ENCODE measurements at places on chromosomes 11 and 22.

DNA sequence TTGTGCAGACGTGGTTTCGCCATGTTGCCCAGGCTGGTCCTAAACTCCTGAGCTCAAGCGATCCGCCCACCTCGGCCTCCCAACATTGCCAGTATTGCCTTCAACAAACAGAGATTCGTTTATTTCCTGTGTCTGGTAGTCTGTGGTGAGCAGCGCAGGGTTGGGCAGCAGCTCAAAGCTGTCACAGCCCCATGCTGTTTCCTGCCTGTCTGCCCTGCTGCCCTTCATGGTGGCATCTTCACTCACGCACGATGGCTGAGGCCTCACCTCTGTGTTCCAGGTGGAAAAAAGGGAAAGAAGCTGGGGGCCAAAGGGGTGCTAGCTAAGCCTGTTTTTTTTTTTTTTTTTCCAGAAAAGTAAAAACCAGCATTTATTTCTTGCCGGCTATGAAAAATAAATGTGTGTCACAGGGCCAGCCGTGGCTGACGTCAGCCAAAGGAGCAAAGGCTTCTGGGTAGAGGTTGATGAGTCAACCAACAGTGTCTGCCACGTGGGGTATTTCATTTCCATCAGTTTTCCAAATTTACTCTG lies 28.8 kb downstream of the TBC1D22A start:
- peak; percentile 80 for DNase-seq

DNA sequence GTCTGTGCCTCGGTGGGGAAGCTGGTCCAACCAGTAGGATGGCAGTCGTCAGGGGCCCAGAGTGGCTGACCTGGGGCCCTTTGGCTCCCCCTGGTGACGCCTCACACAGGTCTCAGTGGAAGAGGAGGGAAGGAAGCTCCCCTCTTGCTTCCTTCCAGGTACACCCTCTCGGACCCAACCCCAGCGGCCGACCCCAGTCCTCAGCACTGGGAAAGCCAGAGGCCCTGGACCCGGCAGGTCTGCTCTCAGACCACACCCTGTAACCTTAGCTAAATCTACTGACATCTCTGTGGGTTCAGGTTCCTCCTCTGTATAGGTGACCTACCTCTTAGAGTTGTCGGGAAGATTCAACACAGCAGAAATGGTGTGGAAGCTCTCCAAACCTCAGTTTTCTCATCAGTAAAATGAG lies 3.4 kb upstream of the SCUBE1 start:
- peak; percentile 47 for DNase-seq

DNA sequence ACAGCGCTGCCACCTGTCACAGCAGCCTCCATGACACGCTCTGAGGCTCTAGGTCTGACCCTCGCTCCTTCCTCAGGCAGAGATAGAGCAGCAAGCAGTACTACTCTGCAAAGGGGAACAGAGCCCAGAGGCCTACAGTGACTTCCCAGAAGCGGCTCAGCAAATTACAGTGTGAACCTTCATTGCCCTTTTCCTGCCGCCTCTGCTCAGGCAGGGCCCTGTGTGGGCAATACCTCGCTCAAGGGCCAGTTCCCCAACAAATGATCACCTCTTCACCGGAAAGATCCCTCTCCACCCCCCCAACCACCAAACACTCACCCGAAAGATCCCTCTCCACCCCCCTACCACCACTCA lies 12.3 kb downstream of the KIAA0930 start:
- no peak for DNase-seq

GRCh38 chr11:111540937-111541253 lies 375 bp downstream of the LAYN start:
- DNase-seq = no peak

DNA sequence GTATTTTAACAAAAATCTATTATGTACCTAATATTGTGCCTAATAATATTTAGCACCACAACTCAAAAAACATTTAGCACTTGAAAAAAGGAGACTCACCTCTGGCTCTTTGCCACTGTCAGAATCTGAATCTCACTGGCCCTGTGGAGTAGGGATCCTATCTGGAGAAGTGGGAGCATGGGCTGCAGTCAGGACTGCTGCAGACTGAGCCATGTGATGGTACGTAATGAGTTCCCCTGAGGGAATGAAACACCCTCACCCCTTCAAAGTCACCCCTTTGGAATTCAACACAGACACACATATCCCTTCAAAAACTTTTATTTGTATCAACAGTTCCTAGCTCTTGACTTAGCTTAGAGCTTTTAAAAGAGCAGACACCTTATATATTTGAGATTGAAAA lies 6.5 kb downstream of the PTPMT1 start:
- no peak for DNase-seq

GRCh38 chr11:70539360-70540095 lies 141.2 kb downstream of the CTTN start:
- no peak for DNase-seq

GRCh38 chr11:62423012-62423411 lies 4.2 kb downstream of the SCGB1A1 start:
- no peak for DNase-seq

GRCh38 chr11:9049959-9050358 lies 41.4 kb downstream of the SCUBE2 start:
- no peak for DNase-seq

GRCh38 chr22:35215993-35216392 lies 41.3 kb upstream of the HMGXB4 start:
- no peak for DNase-seq

DNA sequence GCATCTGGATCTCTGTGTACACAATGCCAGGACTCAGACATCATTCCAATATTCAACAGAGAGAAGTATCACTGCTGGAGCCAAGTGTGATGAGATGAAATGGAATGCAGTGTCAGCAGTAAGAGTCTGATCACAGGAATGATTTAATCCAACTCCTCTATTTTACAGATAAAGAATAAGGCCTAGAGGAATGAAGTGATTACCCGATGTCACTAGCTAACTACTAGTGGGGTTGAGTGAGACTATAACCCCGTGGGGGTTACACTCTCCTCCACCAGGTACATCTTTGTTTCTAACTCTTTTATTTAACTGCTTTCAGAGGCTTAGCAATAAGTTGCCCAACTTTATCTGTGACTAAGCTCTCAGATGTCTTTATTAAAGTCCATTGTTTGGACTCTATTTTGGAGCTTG lies 94.2 kb upstream of the FAT3 start:
- no peak for DNase-seq

DNA sequence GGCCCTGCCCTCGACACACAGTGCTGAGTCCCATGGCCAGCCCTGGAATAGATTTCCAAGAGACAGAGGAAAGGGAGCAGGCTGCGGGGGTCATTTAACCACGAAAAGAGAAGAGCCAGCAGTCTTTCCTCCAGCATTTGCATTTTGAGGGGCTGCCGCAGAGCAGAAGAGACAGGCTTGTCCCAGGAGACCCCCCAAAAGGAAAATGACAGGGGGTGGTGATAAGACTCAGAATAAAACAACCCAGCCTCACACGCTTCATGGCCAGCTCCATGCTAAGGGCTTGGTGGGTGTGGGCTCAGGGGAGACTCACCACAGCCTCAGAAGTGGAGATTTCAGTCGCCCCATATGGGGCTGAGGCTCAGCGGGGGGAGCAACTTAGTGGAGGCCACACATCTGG lies 16.9 kb downstream of the TRIOBP start:
- no peak for DNase-seq

DNA sequence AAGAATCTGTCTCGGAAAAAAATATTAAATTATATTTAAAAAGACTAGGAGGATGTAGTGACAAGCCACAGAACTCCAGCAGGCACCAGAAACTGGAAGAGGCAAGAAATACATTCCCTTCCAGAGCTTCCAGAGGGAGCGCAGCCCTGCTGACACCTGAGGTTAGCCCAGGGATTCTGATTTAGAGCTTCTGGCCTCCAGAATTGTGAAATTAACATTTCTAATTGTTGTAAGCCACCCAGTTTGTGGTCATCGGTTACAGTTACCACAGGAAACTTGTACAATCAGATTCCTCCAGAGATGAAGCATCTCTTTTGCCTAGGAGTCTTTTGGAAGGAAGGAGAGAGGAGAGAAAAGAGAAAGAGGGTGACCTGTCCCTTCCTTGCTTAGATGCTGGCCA lies 6.4 kb upstream of the UBASH3B start:
- DNase-seq = no peak

DNA sequence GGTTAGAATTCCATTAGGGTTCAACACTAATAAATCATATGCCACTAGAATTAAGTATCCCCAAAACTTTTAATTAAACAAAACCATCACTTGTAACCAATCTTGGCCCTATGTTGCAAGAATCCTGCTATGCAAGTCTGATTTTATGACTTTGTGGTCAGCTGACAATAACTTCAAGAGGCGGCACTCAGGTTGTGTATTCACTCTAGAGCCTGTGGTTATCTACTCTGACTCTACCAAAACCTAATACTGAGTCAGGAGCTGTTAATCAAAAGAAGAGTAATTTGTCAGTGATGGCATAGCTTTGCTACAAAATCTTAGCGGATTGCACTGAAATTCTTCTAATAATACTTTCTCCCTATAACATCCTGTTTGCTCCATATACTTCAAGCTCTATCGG lies 253.7 kb downstream of the AASDHPPT start:
- no peak for DNase-seq

DNA sequence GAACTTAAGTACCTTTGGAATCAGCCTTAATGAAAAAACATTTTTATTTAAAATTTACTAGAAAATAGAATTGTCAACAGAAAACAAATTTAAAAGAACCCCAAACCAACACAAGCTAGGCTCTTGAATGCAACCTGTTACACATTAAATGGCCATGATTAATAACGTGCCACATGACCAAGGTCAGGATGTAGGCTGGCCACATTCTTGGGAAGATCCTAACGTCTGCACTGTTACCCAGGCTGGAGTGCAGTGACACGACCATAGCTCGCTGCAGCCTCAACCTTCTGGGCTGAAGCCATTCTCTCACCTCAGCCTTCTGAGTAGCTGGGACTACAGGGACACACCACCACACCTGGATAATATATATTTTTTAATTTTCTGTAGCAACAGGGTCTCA lies 126.4 kb upstream of the APOA1 start:
- no peak for DNase-seq

GRCh38 chr11:99320769-99321290 lies 300.1 kb downstream of the CNTN5 start:
- no peak for DNase-seq

- no peak for DNase-seq
These were observed 4.6 kb downstream of the CARD10 start for GRCh38 chr22:37514526-37515051.

GRCh38 chr22:26756675-26757293 lies 99.4 kb downstream of the MIAT start:
- DNase-seq = no peak

GRCh38 chr11:102727890-102728289 lies 3.1 kb upstream of the MMP8 start:
- DNase-seq = no peak

DNA sequence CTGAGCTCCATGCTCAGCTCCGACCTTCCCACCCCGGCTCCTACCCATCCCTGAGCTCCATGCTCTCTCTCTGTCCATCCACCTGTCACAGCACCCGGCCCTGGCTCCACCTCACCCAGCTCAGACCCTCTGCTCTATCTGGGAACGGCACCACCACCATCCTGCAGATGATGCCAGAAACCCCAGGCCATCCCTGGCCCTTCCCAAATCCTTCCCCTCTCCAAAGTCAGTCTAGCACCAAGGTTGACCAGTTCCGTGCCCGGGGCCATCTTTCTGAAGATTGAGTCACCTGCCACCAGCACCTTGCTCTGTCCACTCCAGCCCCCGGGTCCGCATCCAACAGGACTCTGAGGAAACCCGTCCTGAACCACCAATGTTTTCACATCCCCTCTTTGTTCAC lies 969.6 kb downstream of the BRD1 start:
- no peak for DNase-seq

GRCh38 chr22:20738394-20739089 lies 35.4 kb upstream of the SERPIND1 start:
- DNase-seq = no peak

GRCh38 chr11:10673501-10674062 lies 20.0 kb downstream of the IRAG1 start:
- no peak for DNase-seq

- peak; percentile 72 for DNase-seq
These were observed 17.3 kb upstream of the PRR5 start for GRCh38 chr22:44684506-44685383.

DNA sequence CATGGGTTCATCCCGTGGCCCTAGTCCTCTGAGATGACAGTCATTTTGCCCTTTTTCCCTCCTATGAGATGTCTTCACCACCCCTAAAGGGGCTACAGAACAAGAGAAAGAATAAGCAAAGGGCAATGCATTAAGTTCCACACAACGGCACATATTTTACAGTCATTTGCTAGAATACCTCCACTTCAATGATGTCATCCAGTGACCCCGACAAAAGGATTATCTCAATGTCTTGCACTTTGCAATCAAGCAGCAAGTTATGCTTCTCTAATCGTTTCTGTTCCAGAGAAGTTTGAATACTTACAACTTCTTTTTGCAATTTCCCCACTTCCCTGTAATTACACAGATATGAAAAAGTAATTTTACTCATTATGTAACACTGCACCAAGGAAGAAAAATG lies 49.9 kb downstream of the FAM118A start:
- DNase-seq = no peak

DNA sequence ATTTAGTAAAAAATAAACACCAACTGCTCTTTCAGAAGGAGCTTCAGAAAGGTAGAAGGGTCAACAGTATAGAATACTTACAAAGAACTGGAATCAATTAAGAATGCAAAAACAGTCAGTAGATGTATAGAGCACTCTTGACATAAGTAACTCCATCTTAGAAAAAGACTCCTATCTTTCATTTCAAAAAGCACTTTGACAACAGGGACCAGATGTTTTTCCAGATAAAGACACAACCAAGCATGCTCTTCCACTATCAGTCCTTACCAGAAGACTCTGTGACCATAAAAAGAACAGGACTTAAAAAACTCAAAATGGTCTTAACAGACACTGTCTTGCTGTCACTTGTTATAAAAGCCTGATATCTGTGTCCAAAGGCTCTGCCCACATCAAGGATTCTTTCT lies 5.2 kb downstream of the SLC25A17 start:
- no peak for DNase-seq

GRCh38 chr11:17397311-17398002 lies 9.0 kb upstream of the KCNJ11 start:
- DNase-seq = no peak

- no peak for DNase-seq
These were observed 933.5 kb downstream of the BRD1 start for GRCh38 chr22:48894064-48894671.

DNA sequence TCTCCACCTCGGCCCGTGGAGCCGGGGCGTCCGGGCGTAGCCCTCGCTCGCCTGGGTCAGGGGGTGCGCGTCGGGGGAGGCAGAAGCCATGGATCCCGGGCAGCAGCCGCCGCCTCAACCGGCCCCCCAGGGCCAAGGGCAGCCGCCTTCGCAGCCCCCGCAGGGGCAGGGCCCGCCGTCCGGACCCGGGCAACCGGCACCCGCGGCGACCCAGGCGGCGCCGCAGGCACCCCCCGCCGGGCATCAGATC lies 439 bp downstream of the YAP1 start:
- no peak for DNase-seq

GRCh38 chr11:48150213-48150612 lies 66.4 kb upstream of the OR4B1 start:
- DNase-seq = no peak

Measured in T follicular helper cell (primary cell).